Effector memory CD4-positive, alpha-beta T cell (primary cell): ENCODE measurements at places on chromosomes 7 and 10.

DNA sequence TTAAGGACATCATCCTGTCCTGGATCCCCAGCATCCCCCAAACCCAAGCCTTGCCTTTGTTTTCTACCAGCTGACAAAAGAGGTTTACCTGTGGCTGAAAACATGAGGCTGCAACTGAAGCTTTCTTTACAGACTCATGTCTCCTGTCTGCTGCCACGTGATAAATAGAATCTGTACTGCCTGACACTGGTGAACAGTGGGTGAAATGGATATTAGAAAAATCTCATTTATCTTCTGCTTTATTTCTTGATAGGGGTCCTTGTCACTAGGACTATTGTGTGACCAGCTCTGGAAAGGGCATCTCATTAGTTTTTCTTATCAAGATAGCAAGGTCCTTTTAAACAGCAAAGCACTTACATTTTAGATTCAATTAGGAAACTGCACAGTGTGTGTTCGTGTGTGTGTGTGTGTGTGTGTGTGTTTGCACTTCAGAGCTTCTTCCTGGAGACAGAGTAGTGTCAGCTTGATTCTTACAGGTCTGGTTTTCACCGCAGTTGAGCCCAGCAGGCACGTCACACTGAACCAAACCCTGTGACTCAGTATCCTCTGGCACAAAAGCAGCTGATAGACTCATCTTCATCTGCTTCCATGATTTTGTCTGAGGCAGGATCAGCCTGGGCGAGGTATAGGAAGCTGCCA is 373.5 kb upstream of the CELF2 start:
- no peak for DNase-seq

DNA sequence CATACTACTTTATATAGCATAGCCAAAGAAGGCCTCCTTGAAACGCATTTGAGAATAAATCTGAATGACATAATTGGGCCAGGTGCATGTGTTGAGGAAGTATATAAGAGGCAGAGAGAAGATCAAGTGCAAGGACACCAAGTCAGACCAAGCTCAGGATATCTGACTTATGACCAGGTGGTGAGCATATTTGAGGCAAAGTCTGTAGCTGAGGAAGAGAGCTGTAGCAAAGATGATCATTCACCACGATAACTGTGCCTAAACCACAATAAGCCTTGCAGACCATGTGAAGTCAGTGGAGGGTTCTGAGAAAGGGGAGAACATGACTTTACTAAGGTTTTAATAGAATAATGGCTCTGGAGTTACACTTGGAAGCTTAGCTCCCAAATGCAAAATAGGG is 292.3 kb downstream of the SORCS1 start:
- no peak for DNase-seq

- DNase-seq = no peak
Observed at GRCh38 chr10:26357203-26357602, 80.9 kb upstream of the APBB1IP start.

DNA sequence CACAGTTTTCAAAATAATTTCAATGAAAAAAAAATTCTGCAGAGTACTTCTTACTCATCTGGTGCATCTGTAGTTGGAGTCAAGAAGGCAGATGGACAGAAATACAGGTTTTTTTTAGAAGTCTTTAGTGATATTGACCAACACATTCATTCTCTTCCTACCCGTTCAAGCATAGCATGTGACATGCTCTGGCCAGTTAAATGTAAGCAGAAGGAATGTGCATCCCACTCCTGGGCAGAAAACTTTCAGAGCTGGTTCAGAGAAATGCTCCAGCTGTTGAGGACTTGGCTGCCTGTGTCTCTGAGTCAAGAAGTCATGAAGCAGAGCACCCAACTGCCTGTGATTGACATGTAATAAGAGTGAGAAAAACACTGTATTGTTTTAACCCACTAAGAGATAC is 665.3 kb upstream of the IGFBP3 start:
- DNase-seq = no peak

GRCh38 chr7:112083776-112084355 is 122.3 kb downstream of the DOCK4 start:
- no peak for DNase-seq

DNA sequence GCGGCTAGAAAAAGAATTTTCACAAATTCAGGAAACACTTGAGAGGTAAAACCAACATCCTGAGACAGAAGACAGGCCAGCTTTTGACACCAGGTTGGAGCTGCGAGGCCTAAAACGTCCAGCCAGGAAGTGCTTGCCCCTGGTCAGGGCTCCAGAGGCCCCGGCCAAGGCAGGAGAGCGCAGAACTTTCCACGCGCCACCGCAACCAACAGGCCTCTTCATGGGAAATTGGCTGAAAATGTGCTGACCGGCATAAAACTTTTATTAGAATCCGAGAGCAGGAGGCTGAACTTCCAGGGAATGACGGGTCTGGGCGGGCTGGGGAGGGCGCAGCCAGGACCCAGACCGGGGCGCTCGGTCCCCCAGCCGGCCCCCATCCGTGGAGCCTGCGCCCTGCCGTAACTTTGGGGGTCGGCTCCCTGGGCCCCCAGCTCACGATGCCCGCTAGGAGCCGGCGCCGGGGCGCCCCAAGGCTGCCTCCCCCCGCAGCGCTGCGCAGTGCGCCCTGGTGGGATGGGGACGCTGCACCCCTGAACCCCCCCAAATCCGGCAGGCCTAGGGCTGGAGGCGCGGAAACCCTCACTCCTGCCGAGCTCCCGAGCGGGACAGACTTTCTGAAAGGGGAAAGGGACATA is 414.0 kb upstream of the MKI67 start:
- no peak for DNase-seq

DNA sequence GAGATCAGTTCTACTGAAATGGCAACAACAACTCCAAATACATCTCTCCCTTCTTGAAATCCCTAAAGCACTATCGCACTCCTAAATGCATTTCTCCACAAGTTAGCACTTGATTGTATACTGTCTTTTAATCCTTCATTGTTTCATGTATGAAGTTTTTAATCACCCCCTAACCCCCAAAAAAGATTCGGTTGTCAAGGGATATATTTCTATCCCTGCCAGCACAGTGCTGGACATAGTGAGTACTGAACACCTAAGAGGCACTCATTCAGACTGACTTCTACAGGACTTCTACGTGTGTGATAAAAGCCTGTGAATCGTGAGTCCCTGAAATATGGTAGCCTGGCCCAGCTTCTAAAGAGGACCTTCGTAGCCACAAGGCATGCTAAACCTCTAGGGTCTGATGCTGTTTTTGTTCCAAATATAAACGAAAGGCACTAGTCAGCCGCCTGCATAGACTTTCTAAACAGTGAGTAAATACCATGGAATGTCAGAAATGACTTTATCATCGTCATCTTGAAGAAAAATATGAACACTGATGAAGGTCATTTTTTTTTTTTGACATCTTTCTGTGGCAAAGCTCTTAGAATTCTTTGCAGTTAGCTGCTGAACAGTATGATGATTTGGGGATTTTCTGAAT is 14.6 kb upstream of the ZSCAN21 start:
- DNase-seq = no peak

DNA sequence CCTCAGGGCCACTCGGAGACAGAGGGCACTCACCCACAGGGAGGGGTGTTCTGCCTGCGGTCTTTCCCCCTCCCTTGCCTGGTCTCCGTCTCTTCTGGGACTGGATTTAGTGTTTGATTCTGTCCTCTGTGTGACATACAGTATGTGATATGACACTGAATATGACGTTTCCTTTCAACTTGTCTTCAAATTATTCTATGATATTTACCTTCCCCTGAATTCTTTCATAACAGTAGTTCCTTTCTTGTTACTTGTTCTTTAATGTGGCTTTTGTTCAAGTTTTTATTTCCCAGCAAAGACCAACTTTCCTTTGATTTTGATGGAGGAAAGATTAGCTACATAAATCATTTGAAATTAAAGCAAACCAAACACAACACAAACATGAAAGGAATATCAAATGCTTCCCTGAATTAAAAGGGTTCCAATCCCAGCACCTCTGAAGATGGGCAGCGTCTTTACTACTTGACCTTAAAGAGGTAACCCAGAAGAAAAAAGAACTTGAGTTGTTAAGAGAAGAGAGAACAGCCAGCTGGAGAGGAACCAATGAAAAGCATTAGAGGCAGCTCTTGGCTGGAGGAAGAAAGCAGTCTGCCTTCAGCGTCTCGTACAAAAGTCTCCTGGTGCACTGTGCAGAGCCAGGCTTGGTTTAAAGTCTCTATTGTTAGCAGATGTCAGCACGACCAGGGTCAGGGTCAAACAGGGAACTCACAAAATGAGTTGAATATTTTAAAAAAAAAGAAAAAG is 18.3 kb upstream of the RHEB start:
- DNase-seq = no peak

DNA sequence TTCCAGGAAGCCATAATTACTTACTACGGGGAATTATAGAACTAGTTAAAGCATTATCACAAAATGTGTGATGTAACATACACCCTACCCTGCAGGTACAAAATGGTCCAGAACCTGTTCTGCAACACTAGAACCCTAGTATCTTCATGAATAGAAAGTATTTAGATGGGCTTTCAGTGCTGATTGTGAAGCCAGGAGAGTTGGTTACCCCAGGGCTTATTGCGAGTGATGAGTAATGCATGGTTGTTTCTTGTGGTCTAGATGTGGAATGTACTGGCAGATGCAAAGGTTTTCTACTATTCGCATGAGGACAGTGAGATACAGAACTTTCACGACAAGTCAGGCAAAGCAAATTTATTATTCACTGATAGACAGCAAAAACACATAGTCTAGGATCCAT is 33.6 kb upstream of the AGR3 start:
- no peak for DNase-seq

DNA sequence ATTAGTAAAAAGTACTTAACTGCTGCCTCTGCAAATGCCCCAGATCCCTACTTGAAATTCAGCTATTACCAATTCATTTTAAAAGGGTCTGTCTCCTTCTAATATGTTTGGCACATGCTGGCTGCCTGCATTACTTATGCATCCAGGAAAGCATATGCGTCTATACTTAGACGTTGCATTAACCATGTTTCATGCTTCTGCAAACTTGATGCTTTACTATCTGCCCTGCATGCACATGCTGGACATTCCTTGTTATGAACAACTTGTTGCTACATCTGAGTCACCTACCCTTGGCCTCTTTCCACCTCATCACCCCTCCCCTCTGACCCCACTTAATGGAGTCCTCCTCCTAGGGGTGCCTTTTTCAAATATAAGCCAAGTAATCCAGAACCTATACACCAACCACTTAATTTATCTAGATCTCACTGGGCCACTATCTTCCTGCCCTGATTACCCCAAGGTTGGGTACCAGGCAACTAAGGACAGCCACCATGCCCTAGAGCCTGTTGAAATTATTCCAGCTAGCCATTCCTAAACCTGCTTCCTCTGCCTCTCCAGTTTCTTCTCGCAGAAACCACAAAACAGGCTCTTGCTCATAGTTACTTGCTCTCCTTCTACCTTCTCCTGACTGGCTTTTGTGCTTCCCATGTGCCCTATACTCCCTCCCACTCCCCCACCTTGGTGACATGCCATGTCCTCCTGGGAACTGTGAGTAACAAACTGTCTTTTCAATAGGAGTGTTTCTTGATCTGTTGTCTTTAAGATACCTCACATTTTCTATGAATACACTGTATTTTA is 1187.9 kb downstream of the REEP3 start:
- no peak for DNase-seq

- DNase-seq = no peak
Observed at GRCh38 chr7:17679458-17679857, 260.8 kb downstream of the SNX13 start.

DNA sequence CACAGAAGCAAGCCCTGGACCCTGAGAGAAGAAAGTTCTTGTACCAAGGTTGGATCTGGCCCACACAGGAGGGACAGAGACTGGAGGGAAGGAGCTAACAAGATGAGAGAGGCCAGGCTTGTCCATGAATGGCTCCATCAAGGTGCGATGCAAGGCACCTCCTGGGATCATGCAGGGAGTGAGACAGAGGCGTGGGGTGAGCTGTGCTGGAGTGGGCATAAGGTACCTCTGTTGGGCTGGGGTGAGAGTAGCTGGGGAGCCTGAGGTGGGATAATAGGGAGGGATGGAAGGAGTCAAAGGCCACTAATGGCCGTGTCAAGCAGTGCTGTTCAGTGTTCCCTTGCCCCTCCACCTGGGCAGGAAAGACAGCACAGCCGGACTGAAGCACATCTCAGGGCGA is 9.9 kb downstream of the TMEM72 start:
- DNase-seq = no peak

DNA sequence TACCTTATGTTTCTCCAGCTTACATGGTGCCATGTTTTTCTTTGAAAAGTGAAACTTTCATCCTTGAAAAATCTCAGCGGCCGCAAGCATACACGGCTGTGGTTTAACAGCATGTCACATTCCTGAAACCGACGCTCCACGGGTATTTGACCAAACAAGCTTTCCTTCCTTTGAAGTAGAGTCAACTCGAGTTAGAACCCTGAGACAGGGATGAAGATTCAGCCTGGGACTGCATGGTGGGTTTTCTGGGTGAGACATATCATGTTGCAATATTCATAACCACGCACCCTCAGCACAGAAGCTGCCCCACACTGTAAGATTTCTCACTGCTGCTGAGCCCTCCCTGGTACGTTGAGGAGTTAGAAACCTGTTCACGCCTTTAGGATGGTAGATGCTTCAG is 8.1 kb downstream of the CYP26A1 start:
- no peak for DNase-seq

GRCh38 chr10:113273181-113274163 is 279.4 kb upstream of the HABP2 start:
- DNase-seq = no peak

DNA sequence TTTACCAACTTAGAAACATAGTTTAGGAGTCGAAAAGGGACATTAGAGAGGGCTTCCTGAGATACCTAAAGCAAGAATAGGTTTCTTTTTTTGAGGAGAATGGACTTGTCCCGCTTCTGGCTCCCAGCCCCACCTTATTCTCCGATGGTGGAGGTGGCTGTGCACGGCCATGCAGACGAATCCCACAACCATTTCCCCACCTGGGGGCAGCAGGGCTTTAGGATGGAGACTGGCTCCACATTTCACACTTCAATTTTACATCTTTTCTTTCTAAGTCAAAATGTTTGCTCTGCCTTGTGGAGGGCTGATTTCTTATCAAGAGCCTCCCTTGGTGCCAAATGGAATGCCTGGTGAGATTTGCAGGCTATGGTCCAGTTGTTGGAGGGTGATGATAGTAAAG is 118.5 kb downstream of the GLRX3 start:
- no peak for DNase-seq

GRCh38 chr7:127152423-127152822 is 100.3 kb downstream of the GRM8 start:
- DNase-seq = no peak

DNA sequence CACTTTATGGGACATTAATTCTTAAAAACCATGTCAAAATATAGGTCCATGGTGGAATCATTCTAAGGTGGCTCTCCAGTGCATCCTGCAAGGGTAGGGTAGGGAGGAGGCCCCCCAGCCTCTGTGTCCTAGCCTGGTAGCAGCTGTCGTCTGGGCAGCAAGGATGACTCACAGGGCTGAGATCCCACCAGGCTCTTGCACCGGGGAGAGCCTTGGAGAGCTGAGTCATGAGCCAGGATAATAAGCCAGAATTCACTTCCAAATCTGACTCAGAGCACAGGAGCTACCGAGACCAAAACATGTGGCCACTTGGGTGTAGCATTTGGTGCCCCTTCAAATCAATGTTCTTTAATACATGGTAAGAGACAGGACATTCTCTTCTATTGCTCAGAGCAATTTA is 298.5 kb downstream of the NEBL start:
- no peak for DNase-seq
